Activated gamma-delta T cell treated with Interleukin-2 at 50 U/mL for 16 hours (primary cell): ENCODE measurements at places on chromosomes 3 and 15.

DNA sequence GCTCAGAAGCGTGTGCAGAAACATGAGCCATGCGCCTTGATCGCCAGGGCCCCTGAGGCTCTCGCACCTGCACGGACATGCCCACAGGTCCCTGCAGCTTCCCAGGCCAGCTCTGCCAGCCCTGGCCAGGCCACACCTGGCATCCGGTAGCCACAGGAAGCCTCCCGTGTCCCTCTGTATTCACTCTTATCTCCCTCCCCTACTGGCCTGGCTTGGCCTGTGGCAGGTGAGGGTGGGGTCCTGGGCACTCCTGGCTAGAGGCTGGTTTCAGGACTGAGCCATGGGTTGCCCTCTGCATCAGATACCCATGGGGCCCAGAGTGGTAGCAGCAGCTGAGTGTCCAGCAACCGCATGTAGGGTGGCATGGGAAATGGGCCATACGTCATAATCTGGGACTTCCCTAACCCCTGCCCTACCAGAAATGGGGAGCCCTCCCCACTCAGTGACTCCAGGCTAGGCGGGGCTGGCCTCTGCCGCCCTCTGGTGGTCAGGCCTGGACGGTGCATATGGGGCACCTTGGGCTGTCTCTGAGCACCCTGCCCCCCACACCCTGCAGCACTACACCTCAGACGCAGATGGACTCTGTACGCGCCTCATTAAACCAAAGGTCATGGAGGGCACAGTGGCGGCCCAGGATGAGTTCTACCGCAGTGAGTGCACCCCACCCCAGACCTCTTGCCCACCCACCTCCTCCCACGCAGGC is 12.6 kb upstream of the LMAN1L start:
- DNase-seq, result peak; percentile 85

GRCh38 chr3:186097317-186097662 is 11.6 kb downstream of the ETV5 start:
- no peak for DNase-seq

DNA sequence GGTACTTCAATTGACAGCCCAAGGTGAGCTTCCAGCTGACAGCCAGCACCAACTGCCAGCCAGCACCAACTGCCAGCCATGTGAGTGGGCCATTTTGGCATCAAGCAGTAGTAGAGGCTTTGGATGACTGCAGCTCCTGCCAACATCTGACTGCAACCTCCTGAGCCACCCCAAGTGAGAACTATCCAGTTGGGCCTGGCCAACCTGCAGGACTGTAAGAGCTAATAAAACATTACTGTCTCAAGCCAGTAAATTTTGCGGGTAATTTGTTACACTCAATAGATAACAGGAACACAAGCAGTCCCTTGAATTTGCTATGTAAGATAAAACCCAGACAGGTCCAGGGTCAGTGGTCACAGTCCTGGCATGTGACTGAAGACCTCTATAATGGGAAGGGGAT is 29.7 kb downstream of the EPHB1 start:
- no peak for DNase-seq

- no peak for DNase-seq
These were observed 33.1 kb downstream of the PRR20G start for GRCh38 chr3:127254730-127255129.

DNA sequence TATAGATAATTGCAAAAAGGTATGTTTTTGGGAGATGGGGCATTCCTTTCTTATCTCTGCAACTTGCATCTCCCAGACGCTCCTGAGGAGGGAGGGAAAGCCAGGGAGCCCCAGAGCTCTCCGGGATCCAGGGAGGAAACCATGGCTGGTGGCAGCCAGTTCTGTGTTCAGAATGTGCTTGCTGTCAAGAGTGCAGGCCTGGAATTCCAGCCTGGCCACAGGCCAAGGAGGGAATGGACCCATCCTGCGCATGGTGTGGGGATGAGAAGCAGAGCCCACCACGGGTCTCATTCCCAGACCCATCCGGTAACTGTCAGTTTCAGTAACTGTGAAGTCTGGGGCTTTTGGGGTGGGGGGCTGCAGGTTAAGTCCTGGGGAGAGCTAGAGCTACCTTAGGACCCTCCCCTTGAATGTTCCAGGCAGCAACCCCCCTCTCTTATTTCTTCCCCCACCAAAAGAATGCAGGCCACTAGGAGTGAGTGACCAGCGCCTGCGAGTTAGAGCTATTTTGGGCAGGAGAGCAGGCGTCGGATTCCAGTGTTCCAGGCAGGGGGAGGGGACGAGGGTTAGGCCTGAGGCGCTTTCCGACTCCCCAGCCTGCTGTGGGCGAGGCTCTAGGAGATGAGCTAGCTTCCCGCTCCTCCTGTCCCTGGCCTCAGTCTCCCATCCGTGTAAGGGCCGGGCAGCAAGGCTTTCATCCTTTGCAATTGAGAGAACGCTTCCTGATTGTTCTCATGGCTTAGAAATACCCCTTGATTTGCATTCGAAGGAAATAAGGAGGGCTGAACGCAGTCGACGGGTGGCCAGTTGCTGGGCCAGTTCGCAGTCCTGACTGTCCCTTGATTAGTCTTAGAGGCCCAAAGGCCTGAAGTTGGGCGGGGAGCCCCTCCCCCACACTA is 781 bp upstream of the DAG1 start:
- DNase-seq, result no peak
